ENCODE measurements at places on chromosomes 12 and 14.

DNA sequence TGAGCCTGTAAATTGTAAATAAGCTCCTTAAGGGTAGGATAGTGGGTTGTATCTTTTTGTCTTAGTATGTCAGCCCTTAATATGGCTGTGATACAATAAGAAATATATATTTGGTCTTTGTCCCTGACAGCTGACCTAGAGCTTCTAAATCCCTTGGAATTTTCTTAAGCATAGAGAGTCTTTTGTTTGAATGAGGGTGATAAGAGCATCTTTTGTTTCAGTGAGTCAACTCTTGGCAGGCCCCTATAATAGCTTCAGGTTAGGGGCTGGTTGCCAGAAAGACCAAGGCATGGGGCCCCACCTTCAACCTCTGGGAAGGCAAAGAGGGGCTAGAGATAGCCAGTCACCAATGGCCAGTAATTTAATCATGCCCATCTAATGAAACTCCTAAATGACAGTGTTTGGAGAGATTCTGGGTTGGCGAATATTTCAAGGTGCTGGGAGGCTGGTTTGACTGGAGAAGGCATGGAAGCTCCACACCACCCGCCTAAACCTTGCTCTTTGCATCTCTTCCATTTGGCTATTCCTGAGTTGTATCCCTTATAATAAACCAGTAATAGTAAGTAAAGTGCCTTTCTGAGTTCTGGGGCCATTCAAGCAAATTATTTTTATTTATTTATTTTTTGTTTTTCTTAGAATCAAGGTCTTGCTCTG, 10.5 kb downstream of the PALS1 start:
- no peak for DNase-seq

- DNase-seq: peak; percentile 67
Measured at GRCh38 chr12:49230176-49230804, 34.6 kb upstream of the TUBA1C start.

DNA sequence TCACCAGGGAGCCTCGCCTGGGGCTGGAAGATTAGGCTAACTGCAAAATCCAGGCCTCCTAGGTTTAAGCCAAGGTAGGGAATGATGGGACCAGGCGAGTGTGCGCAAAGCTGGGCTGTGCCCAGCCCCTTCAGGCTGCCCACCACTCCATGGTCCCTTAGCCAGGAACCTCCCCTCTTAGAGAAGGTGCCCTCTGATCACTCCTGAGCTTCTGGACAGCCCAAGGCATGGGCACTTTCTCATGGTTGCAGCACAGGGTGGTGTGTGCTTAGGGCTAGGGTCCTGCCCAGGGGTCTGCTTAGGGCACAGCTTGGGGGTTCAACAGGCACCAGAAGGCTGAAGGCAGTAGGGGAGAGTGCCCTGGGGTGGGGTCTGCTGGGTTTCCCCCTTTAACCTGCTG, 69.0 kb downstream of the PRIMA1 start:
- no peak for DNase-seq

DNA sequence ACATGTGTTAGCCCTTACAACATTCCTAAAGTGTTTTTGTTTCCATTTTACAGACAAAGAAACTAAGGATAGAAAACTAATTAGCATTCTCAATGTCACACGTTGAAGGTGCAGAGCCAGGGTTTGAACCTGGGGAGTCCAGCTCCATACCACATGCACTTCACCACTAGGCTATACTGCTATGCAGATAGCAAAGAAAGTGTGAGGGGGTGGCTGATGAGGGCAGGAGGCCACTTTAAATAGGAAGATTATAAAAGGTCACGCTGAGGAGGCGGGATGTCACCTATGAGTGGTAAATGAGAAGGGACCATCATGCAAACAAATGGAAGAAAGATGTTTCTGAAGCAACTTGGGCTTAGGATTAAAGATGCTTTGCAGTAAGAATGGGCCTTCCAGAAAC, 213.9 kb downstream of the EGLN3 start:
- no peak for DNase-seq

DNA sequence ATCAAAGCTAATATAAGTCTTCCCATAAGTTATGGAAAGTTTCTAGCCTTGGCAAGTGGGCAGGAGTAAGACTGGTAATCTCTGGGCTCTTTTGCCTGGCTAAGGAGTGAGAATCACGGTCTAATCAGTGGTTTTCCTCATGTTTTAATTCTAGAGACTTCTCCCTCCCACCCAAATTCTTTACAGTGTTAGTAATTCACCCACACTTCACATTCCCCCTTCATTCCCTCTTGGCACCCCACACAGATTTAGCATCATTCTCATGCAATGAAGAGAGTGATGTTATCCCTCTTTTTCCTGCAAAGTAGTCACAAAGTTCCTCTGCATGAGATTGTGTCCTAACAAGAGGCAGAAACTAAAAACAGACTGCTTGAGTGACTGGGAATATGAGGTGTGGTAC, 28.6 kb upstream of the CACNA2D4 start:
- no peak for DNase-seq

GRCh38 chr12:2271961-2272360, 219.2 kb downstream of the CACNA1C start:
- DNase-seq: no peak

DNA sequence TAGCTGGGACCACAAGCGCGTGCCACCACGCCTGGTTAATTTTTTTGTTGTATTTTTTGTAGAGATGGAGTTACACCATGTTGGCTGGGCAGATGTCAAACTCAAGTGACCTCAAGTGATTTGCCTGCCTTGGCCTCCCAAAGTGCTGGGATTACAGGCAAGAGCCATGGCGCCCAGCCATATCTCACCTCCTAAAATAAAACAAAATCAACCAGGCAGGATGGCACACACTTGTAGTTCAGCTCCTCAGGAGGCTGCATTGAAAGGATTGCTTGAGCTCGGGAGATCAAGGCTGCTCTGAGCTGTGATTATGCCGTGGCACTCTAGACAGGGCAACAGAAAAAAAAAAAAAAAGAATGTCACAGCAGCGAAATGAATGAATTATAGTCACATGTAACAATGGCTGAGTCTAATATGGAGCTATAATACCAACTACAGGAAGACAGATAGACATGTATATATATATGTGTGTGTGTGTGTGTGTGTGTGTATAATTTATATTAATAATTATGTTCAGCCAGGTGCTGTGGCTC, 19.3 kb upstream of the TMEM120B start:
- DNase-seq: no peak

GRCh38 chr14:25520821-25521220, 470.9 kb upstream of the STXBP6 start:
- DNase-seq: no peak

DNA sequence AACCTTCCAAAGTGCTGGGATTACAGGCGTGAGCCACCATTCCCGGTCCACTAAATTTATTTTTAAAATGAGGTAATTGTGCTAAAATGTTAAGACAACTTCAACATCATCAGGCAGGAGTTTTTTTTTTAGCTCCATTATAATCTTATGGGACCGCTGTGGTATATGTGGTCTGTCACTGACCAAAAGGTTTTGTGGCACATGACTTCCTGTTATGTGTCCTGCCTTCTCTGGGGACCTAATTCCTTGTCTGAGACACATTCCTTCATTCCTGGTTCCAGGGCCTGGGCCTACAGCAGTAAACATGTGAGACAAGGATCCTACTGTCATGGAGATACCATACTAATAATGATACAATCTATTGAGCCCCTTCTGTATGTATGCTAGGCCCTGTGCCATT, 4.9 kb downstream of the TEX52 start:
- no peak for DNase-seq

GRCh38 chr14:24430682-24431568, 1.2 kb downstream of the KHNYN start:
- DNase-seq: no peak

DNA sequence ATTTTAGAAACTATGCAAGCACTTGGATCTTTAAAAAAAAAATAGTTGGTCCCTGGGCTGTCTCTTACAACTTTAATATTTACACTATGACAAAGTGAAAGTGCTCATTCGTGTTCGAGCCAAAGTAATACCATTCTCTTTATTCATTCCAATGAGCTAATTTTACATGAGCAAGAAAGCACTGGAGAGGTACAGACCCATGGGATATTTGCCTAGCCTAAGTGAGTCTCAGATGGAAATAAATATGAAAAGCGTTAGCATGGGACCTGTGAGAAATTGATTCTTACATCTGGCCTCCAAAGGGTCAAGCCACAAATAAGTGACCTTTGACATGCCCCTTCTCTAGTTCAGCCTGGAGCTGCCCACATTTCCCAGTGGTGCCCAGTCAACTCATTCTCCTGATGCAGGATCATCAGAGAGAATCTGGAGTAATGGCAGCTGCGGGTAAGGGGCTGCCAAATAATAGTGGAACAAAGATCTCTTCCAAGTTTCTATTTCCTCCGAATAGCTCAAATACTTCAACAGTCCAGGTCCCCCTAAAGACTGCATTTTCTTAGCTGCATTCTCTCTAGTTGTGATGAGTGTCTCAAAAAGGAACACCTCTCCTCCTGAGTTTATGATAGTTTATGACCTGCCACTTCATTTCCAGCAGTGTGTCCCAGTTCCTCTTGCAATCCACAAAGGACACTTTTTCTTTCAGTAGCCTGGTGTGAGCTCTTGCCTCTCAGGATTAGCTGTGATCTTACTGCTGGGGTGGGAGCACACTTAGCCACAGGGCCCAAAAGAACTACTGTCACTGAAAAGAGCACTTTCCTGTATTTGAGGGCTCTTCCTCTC, 208.2 kb downstream of the DAD1 start:
- no peak for DNase-seq

- DNase-seq: no peak
Measured at GRCh38 chr14:23695664-23695999, 59.5 kb downstream of the DHRS2 start.

GRCh38 chr14:101347893-101348777, 213.2 kb upstream of the DIO3 start:
- no peak for DNase-seq

DNA sequence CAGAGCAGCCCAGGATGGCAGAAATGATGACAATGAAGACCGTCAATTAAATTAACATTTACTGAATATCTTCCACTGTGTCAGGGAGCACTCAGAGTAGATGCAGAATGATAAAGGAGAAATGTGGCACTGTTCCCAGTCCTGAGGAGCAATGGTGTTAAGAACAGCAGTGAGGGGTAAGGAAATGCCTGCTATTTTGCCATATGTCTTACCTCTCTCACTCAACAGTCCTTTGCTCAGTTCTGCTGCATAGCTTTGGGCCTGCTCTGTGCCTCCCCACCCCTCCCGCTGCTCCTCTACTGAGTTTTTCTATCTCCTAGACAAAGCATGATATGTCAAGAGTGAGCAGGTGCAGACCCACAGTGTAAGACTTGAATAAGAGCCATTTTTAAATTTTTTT, 318.8 kb downstream of the NAV3 start:
- peak; percentile 34 for DNase-seq

DNA sequence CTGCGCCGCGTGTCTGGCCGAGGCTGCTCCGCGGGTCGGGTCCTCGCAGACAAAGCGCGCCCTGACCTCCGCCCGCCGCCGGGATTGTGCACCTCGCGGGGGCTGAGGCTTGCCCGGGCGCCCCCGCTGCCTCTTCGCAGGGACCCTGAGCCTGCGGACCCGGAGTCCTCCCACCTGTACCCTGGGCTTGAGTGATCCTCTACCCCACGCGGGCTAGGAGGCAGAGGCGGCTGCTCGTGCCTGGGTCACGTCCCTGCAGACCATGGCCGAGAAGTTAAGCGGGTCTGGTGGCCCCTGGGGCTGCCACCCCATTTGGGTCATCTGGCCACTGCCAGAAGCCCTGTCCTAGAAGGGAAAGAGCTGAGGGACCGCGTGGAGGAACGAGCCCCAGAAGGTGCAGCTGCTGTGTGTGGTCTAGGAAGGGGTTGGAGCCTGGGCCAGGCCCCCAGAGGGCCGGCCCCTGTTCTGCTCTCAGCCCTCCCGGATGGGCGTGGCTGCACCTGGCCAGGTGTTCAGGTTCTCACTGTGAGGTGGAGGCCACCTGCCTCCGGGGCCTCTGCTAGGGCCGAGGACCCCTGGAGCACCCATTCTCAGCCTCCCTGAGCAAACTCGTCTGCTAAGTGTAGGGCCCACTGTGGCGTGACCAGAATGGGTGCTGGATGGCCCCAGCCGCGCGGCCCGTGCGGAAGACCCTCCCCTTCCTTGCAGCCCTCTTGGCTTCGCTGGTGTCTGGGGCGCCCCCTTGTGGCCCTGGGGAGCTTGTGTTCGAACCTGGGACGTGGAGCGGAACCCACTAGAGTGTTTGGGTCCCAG, 49.6 kb downstream of the LRCOL1 start:
- DNase-seq: peak; percentile 59

DNA sequence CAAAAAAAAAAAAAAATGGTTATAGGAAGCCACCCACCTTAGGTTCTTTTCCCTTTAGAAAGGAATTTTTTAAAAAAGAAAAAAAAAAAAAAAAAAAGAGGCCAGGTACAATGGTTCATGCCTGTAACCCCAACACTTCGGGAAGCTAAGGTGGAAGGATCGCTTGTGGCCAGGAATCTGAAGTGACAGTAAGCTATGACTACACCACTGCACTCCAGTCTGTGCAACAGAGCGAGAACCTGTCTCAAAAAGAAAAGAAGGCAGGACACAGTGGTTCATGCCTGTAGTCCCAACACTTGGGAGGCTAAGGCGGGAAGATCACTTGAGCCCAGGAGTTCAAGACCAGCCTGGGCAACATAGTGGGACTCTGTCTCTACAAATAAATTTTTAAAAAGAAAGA, 36.0 kb downstream of the SPTLC2 start:
- no peak for DNase-seq

- no peak for DNase-seq
Measured at GRCh38 chr12:42326541-42327226, 717 bp downstream of the PPHLN1 start.

- DNase-seq: no peak
Measured at GRCh38 chr14:22203036-22203435, 386.0 kb downstream of the DAD1 start.

DNA sequence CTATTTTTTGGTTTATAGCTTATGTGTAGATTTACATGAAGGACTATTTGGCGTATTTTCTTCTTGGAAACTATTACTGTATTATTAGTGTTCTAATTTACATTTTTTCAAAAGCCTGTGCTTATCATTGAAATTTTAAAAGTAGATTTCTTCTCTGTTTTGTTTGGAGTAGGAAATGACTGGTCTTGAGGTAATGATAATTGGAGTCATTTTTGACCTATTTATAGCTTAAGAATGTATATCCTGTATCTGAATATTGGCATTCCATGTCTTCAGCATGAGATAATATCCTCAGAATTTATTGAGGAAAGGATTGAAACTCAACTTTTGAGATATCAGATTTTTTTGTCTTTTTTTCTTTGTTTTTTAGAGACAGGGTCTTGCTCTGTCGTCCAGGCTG, 193.4 kb downstream of the ERC1 start:
- DNase-seq: no peak
